Stimulated activated CD4-positive, alpha-beta T cell treated with anti-CD3 and anti-CD28 coated beads, Interleukin-15, amount 100 ng/mL, for 48 hours (primary cell): ENCODE measurements at places on chromosomes 2 and 18.

DNA sequence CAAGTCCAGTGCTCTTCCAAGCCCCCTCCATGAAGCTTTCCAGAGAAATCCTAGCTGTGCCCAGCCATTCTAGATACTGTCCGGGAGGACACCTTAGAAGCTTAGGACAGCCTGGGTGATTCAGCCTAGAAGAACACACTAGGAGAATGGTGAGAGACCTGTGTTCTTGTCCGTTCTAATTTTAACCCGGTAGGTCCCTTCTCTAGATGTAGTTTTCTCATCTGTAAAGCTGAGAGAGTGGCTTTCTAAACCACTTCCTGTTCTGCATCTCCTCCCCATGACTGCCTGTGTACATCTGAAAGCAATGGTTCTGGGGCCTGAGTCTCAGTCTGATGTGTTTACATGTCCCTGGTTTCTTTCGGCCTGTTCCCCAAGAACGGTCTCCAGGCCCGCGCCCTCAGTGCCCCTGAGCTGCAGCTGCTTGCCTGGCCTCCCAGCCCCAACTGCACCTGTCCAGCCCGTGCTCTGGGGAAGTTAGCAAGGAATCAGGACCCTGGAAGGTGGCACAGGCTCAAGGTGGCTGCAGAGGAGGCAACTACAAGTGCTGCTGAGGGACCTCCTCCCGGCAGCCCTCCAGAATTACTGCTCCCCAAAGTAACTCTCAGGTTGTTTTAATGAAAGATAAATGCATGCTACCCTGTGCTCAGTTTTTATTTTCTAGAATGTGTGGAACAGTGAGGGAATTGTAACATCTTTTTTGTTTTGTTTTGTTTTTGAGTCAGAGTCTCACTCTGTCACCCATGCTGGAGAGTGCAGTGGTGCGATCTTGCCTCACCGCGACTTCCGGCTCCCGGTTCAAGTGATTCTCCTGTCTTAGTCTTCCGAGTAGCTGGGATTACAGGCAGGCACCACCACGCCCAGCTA, 105.9 kb downstream of the LBH start:
- DNase-seq = peak; percentile 53

GRCh38 chr2:47767880-47768609, 14.9 kb upstream of the MSH6 start:
- DNase-seq = peak; percentile 63

- no peak for DNase-seq
Measured at GRCh38 chr2:8357738-8358518, 323.9 kb upstream of the ID2 start.

GRCh38 chr2:199488772-199489400, 31.1 kb upstream of the SATB2 start:
- no peak for DNase-seq

DNA sequence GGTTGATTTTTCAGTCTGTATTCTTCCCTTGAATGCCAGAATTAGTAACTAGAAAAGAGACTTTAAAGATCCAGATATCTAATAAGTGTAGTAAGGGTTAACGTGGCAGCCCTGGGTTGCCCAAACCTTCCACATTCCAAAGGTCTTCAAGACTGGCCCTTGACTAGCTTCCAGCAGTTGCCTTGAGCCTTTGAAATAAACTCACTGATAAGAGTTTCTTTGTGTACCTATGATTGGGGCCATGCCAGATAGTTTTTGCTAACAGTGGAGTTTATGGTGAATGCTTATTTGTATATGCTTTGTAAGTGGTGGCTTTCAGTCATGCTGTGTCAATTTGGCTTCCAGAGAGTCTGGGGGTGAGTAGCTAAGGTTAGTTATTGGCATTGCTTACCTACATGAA, 722.3 kb downstream of the RNF144A start:
- no peak for DNase-seq

- no peak for DNase-seq
Measured at GRCh38 chr2:96631804-96632435, 6.2 kb downstream of the KANSL3 start.

DNA sequence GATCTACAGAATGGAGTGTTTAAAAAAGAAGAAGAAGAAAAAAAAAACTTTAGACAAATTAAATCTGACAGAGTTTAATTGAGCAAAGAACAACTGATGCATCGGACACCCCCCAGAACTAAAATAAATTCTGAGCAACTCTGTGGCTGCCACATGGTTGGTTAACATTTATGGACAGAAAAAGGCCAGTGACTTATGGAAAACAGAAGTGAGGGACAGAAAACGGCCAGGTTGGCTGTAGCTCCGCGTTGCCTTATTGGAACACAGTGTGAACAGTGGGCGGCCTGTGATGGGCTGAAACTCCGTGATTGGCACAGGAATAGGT, 75.6 kb downstream of the SPP2 start:
- DNase-seq = no peak

DNA sequence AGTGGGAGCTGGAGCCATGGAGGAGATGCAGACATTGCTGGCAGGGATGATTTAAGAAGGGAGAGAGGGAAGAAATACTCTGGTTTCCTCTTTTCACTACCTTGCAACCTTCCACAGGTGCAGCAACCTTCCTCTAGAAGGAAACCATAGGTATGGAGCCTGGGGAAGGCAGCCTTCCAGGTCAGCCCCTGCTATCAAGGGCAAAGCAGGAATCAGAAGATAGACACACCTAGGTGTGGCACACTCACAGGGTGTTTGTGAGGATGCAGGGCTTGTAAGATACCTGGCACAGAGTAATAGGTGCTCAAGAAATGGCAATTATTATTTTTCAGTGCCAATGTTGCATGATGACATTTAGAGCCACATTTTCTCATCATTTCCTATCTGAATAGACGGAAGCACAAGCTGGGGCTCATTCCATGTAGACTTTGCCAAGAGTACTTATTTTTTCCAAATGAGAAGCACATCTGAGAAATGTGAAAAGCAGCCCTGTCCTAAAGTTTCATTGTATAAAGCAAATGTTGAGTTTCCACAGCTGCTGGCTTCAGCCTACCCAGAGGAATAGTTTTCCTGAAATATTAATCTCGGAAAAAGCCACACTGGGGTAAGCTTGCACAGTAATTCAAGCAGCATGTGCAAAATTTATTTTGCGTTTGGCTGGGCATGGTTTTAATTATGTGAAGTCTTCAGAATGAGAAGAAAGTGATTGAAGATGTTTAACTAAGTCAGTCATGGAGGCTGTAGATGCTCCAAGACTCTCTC, 20.6 kb downstream of the EVA1A start:
- no peak for DNase-seq
